RWPE2 (cell line): ENCODE measurements at places on chromosomes 7 and 10.

DNA sequence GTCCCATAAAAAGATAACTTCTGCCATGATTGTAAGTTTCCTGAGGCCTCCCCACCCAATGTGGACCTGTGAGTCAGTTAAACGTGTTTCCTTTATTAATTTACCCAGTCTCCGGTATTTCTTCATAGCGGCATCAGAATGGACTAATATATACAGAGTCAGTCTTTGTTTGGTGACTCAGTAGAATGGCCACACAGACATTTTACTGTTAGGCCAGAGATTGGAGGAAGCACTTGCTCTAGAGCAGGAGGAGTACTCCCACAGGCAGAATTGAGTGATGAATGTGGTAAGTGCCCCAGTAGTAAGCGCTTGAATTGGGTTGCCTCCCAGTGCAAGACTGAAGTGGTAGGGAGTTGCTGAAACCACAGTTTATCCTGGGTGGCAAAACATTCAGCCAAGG, 149.5 kb upstream of the SMIM30 start:
- DNase-seq, result no peak

DNA sequence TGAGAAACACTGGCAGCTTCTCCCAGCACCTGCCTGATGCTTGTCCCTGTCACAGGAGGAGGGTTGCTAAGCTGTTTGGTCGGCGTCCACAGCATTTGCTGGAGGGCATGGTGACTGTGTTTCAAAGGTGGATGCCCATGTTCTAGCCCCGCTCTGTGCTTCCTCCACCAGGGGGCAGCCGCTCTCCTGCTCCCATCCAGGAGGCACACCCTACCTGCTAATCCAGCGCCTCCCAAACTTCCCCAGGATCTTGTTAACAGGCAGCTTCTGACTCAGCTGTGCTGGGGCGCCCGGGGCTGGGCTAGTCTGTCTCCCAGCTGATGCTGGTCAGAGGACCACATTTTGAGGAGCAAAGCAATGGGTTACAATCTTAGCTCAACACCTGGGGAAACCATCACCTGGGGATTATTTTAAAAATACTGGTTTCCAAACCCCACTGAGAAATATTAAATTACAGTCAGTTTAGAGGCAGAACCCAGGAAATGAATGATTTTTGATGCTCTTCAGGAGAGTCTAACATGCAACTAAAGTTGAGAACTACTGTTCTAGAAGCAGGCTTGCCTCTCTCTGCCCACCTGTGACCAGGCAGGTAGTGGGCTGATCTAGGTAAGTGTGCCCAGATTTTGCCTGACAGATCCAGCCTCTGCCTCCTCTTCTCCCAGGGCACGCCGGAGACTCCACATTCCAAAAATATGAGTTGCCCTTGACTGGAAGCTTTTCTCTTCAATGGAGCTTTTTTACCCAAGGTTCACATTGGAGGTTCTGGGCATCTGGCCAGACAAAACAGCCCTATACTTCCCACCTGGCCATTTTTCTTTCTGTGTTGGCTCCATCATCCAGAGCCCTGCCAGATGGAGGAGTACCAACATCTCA, 92.7 kb upstream of the GPR26 start:
- DNase-seq, result peak; percentile 78

GRCh38 chr7:105650382-105650970, 69.2 kb upstream of the EFCAB10 start:
- DNase-seq, result no peak

GRCh38 chr7:115635376-115635775, 395.2 kb downstream of the TFEC start:
- no peak for DNase-seq

- no peak for DNase-seq
Measured at GRCh38 chr10:69328380-69328735, 50.1 kb downstream of the HK1 start.

GRCh38 chr7:80147543-80148391, 13.1 kb downstream of the GNAI1 start:
- DNase-seq, result no peak

DNA sequence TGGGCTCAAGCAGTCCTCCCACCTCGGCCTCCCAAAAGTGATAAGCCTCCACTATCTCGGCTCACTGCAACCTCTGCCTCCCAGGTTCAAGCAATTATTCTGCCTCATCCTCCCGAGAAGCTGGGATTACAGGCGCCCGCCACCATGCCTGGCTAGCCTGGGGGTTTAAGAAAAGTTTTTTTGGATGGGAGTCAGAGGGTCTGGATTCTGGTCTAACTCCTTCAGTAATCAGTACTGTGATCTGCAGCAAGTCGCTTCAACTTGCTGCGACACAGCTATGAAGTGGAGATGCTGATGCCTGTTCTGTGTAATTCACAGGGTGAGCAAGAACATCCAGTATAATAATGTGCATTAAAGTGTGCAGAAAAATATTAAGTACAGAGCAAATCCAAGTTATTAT, 88.4 kb upstream of the AGBL3 start:
- DNase-seq, result no peak

DNA sequence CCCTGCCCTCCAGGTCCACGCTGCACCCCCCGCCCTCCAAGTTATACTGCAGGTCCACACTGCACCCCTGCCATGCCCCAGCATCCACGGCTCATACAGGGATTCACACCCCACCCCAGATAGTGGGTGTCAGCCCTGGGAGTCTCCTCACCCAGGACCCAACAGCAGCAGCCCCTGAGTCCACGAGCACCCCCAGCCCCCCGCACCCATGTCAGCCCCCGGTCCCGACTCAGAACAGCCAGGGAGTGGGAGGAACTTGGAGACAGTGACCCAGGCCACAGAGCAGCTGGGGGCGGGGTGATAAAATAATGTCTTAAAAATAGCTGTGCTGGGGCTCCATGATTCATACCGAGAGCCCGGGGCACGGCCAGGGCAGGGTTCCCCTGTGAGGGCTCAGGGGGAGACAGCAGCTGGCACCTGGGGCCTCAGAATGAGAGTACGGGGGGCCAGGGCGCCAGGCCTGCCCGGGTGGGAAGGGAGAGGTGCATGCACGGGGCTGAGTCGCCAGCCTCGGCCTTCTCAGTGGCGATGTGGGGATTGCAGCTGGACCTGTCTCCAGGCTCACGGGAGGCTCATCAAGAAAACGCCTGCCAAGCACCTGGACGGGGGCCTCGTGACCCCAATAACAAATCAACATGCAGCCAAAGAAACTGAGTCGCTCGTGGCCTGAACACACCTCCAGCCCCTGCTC, 29.8 kb downstream of the ADAP1 start:
- peak; percentile 55 for DNase-seq

DNA sequence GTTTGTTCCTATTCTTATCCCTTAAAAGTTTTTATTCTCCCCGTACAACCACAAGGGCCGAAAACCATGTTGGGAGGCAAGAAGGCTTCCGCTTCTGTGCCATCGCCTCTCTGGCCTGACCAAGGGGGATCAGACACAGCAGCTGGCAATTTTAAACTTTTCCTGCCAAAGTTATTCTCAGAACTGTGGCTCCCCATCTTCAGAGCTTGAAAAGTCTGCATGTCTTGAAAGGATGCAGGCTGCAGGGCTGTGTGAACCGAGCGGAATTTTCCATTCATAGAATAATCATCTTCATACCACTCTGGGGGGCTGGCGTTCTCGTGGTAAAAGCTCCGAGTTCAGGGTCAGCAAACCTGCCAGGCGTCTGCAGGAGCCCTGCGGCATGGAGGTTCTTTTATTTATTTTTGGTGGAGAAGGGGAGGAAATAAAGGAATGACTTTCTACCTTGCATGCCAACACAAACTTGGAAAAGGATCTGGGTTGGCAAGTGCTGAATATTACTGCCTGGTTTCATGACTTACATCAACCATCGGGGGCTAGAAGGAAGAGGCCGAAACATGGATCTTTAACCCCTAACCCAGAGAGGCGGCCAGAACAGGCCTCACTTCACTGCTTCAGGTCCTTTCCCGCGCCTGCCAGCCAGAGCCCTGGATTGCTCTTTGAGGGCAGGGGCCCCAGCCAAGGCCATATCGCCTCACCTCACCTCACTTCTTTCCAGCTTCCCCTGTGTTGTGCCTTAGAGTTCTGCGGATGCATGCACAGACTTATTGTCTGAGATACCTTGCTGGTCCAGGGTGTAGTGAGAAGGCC, 3.0 kb upstream of the NANOS1 start:
- no peak for DNase-seq

GRCh38 chr10:108545921-108546320, 1377.4 kb downstream of the XPNPEP1 start:
- DNase-seq, result no peak

DNA sequence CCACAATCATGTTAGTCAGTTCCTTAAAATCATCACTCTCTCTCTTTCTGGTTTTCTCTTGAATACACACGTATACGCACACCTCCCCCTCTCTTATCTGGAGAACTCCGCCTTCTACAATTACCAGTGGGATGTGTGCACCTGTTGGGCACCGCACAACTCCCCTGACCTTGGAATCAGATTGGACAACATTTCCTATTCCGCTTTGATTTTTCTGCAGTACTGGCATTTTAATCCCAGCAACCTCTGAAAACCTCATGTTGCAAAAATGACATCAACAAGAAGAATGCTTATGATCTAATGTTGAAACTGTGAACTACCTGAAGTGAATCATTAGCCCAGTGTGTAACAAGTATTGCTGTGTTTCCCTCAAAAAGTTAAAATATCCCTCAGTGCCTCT, 109.6 kb downstream of the KIAA1217 start:
- DNase-seq, result no peak

GRCh38 chr10:6071181-6072175, 9.3 kb upstream of the IL2RA start:
- no peak for DNase-seq

GRCh38 chr7:38629651-38630510, 1.3 kb downstream of the AMPH start:
- DNase-seq, result no peak

- no peak for DNase-seq
Measured at GRCh38 chr7:32476816-32477648, 13.1 kb downstream of the LSM5 start.

DNA sequence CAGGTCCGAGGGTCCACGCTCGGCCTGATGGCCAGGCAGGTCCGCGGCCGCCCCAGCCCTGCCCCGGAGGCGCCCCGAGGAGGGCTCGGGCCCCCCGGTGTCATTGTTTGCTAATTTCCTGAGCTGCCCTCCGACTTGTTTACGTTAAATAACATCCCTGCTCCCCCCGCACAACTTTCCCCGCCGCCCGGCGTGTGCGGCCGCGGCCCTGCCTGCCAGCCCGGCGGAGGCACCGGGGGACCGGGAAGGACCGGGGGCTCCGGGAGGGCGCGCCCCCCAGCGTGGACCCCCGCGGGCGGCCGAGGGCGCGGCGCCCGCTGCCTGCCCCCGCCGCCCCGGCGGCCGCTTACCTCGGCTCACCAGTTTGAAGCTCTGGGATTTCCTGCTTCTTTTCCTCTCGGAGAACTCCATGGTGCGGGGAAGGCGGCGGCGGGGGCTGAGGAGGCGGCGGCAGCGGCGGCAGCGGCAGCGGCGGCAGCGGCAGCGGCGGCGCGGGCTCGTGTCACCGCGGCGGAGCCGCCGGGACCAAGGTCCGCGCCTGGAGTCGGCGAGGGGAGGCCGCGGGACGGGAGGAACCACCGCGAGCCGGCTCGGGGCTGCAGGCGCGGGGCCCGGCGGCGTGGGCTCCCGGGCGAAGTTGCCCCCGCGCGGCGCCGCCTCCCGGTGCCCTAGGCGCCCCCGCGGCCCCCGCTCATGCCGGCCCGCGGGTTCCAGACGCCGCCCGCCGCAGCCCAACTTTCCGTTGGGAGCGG, 515 bp downstream of the BEND7 start:
- DNase-seq, result no peak

GRCh38 chr10:98260350-98260749, 7.6 kb downstream of the LOXL4 start:
- no peak for DNase-seq

- no peak for DNase-seq
Measured at GRCh38 chr10:98664329-98665042, 217.8 kb upstream of the HPS1 start.

DNA sequence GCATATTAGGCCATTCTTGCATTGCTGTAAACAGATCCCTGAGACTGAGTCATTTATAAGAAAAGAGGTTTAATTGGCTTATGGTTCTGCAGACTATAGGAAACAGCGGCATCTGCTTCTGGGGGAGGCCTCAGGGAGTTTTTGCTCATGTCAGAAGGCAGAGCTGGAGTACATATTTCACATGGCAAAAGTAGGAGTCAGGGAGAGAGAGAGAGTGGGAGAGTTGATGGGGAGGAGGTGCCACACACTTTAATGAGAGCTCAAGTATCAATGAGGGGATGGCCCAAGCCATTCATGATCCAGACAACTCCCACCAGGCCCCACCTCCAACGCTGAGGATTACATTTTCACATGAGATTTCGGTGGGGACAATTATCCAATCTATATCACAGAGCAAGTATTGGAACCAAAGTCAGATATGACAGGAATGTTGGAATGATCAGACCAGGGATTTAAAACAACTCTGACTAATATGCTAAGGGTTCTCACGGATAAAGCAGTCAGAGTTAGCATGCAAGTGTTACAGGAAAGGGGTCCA, 795.3 kb upstream of the CELF2 start:
- no peak for DNase-seq
